Dorsolateral prefrontal cortex (tissue), 122 donors: ENCODE measurements at places on chromosomes 3 and 15.

DNA sequence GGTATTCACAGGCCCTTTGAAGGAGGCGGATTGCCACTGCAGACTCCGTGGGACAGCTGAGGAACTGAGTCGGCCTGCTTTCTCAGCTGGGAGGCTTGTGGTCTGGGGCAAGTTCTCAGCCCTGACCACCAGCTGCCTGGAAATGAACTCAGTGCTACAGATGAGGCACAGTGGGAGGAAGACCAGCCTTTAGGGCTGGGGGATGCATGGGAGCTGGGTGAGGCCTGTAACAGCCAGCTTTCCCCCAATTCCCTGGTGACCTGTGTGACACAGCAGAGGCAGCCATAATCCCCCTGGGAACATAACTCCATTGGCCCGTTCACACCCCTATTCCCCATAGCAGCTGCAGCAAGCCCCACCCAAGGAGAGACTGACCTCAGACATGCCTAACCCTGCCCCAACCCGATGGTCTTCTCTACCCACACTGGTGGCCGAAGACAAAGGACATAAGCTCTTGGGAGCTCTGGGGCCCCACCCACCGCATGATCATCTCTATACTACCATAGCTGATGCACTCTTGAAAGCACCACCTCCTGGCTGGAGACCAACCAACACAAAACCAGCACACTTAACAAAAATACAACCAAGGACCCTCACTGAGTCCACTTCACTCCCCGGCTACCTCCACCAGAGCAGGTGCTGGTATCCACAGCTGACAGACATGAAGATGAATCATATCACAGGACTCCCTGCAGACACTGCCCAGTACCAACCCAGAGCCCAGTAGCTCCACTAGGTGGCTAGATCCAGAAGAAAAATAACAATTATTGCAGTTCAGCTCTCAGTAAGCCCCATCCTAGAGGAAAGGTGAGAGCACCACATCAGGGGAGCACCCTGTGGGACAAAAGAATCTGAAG is 24.9 kb downstream of the ZMAT3 start:
- DNase-seq = no peak

GRCh38 chr3:158709666-158710083 is 22.6 kb downstream of the RARRES1 start:
- no peak for DNase-seq

DNA sequence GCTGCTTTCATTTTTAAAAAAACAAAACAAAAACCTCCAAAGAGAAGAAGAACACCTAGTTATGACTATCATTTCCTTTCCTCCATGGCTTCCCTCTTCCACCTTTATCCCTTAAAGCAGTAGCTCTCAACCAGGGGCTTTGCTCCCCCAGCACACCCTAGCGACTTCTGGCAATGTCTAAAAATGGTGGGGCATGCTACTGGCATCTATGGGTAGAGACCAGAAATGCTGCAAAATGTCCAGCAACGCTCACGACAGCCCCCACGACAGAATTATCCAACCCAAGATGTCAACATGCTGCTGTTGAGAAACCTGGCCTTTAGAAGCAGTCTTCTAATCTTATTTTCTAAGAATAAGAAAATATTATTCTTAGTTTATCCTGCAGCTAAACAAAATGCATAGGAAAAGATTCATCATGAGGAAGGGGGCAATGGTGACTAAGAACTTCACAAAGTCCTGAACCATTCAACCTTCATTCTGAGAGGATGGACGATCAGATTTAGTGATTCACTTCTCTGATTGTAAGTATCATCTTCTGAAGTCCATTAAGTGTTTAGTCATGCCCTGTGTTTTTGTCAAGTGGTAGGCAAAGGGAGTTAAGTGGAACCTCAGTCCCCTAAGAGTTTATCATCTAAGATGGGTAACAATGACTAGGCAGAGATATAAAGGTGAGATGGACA is 81.7 kb downstream of the CCNL1 start:
- DNase-seq = no peak

GRCh38 chr3:48636149-48636655 is 941 bp upstream of the SLC26A6 start:
- no peak for DNase-seq

GRCh38 chr3:69063636-69064035 is 11.5 kb upstream of the TMF1 start:
- no peak for DNase-seq

- DNase-seq = no peak
These were observed 64.2 kb downstream of the MAP2K5 start for GRCh38 chr15:67606742-67607141.

DNA sequence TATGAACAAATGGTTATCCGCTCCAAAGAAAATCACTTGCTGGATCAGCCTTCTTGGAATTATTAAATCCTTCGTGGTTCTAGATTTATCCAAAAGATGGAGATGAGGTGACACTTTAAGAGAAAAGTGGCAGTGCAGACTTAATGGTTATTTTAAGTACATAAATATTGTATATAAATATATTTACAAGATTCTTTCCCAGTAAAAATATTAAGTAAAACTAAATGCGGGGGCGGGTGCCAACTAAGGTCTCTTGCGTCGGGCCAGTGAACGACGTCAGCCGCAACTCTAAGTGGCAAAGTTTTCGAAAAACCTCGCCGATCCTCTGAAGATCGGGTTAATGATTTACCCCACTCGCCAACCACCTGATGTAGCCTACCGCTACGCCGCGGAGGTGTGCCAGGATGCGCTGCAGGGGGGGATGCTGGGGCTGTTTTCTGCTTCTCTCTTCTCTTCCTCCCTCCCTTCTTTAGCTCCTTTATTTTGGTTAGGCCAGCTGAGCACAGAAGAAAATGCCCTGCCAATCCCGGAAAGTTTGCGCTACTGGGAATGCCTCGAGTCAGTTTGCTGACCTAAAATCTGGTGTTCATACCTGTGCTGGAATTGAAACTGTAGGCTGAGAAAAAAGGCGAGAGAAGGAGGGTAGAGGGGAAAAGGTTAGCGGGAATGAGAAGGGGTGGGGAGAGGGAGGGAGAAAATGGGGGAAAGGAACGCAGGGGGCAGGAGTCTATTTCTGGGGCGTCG is 7.6 kb upstream of the FOXB1 start:
- no peak for DNase-seq

DNA sequence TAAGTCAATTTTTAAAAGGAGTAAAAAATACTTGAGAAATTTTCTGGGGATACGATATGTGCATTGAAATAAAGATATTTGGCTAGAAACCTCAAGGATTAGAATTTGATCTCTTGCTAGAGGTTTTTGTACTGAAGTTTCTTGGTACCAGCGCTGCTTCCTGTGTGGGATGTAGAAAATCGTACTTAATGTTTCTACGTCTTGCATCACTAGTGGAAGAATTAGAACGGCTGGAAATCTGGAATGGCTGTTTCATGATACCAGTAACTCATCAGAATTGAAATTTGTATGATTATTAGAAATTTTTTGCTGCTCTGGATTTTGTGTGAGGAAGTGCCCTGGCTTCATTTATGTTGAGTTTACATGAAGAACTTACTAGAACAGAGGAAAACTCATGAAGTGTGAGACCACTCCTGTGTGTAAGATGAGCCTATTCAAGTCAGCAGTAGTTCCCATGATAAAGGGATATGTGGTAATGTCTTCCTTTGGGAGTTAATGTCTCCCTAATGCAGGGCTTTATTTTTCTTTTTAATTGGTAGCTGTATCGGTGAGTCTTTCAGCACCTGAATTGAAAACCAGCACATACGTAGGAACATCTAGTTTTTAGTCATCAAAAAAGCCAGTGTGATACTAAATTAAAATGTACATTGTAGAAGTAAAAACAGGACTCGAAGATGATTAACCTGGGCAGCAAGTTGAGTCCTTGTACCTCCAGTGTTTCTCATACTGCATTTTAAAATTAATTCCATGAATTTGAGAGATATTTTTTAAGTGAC is 3.2 kb downstream of the KBTBD8 start:
- DNase-seq = no peak

DNA sequence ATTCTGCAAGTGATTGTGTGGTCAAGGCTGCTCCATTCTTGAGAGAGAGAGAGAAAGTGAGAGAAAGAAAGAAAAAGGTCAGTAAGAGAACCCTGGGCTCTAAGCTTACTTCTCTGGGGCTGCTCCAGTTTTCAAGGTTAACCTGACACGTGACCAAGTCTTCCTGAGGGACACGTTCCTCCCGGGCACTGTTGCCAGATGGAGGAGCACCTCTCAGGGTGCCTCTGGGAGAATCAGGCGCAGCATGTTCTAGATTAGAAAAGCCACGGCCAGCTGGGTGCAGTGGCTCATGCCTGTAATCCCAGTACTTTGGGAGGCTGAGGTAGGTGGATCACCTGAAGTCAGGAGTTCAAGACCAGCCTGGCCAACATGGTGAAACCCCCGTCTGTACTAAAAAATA is 60.8 kb downstream of the ITGA11 start:
- no peak for DNase-seq

- no peak for DNase-seq
These were observed 556.9 kb downstream of the IGSF11 start for GRCh38 chr3:118477768-118478167.

DNA sequence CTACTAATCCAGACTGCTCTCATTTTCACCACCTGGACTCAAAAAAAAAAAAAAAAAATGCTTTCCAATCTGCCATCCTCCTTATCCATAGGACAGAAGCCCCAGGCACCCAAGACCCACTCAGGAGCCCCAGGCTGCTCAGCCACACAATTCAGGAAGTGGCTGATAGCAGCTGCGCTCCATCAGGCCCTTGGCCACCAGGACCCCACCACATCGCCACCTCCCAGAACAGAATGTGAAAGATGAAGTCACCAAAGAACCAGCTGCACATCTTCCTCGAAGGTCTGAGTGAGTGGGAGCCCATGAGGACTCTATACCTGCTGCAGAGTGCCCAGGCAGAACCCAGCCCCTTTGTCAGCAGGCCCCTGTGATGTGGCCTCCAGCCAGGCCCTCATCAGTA is 19.5 kb downstream of the POC1A start:
- DNase-seq = no peak

DNA sequence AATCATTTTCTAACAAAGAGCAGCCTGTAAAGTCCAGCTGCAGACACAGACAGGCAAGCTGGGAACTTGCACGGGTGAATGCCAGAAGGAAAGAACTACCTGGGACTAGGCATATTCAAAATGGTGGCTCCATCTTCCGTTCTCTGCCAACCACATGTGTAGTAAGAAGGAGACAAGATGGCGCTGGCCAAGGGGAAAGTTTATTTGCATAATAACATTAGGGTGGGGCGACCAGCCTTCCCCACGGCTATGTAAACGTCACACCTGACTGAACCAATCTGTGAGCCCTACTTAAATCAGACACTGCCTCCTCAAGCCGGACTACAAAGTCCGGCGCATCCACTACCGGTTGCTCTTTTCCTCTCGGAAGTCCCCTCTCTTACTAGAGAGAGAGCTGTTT is 130.8 kb downstream of the SNRK start:
- DNase-seq = no peak

DNA sequence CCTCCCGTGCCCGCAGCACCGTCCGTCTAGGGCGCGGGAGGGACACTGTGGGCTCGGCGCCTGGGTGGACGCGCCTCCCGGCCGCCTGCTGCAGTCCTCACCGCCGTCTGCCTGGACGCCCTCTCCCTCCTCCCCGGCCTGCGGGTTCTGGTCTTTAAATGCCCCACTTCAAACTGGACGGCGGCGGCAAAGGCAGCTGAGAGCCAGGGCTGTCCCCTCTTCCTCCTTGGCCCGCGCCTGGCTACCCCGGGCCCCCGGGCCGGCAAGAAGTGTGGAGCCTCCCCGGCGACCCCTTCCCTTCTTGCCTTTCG is 426 bp downstream of the CBLB start:
- DNase-seq = peak; percentile 52

GRCh38 chr3:41598402-41599126 is 363.3 kb downstream of the ULK4 start:
- no peak for DNase-seq

DNA sequence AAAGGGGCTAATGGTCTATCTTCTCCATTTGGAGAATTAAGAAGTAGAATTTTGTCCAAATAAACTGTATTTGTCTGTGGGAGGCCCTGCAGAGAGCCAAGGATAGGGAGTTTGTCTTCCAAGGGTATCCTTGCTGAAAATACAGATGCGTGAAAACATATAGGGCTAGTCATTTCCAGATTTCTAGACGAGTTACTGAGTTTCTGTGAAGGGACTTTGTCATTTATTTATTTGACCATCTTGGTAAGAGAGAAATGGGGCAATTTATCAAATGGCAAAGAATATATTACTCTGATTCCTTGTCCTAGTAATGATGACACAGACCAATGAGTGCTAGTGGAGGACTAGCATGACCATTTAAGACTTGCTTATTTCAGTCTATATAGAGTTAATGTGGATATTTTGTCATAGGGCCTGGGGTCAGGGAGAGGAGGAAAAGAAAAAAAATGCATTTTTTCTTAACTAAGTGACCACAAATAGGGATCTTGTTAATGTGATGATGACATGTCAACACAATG is 376.6 kb upstream of the ONECUT1 start:
- DNase-seq = no peak

DNA sequence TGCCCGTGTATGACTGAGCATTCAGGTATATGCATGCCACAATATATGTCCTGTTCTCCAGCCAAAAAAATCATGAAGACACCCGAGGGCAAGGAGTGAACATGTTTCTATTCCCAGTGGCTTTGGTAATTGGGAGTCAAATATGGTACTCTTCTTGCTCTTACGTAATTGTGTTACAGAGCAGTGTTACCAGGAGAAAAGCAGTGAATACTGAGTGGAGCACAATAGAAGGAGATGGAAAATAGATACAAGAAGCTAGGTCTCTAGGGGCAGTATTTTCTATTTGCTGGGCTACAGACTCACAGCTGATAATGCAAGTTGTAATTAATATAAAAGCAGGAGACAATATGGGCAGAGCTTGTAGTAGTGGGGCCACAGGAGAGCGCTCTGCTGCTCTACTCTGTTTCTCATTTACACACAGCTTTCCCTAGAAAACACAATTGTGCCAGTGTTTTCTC is 13.2 kb downstream of the MEIS2 start:
- DNase-seq = no peak

- no peak for DNase-seq
These were observed 26.6 kb downstream of the QTRT2 start for GRCh38 chr3:114083112-114083511.

- DNase-seq = no peak
These were observed 119.7 kb downstream of the WNT5A start for GRCh38 chr3:55367384-55367783.

DNA sequence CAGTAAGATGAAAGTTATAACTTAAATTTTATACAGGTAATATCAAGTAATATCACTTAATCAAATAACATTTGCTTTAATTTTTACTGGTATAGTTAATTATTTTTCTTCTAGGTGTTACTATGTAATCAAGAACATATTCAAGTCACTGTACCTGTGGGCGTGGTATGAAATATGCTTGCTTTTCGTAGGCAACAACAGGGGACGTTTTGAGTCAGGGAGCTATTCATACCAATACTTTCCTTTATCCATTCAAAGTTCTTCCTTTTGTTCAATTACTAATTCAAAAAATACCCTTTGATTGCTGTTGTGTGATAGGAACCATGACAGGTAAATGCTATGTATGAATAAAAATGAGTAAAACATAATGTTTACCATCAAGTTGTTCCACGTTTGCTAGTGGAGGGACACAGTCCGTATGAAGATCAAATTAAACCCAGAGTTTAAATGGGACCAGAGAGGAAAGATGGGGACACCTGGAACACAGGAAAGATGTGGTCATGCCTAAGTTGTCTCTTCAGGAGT is 654.0 kb upstream of the KCNMB2 start:
- no peak for DNase-seq
